ENCODE measurements at places on chromosomes 6 and 20.

- DNase-seq = no peak
Observed at GRCh38 chr6:7784248-7784647, 58.3 kb downstream of the BMP6 start.

DNA sequence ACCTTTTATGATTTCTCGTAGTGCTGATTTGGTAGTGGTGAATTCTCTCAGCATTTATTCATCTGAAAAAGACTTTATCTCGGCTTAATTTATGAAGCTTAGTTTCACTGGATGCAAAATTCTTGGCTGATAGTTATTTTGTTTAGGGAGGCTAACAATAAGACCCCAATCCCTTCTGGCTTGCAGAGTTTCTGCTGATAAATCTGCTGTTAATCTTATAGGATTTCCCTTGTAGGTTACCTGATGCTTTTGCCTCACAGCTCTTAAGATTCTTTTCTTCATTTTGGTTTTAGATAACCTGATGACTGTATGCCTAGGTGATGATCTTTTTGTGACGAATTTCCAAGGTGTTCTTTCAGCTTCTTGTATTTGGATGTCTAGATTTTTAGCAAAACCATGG is 388.7 kb downstream of the UTRN start:
- no peak for DNase-seq

DNA sequence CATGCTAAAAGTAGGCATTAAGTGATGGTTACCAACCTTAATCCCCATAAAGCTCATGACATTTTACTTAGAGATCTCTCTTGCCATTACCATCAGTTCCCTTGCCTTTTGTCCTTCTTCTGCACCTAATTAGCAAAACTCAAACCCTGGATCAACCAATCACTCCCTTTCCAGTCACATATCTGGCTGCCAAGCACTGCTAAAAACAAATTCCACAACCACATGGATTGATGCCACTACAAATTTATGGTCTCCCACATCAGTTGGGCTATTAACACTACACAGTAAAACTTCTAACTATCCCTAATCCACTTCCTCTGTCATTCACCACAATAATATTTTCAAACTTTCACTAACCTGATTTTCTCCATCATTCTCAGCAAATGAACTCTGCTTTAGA is 54.3 kb upstream of the RNF146 start:
- DNase-seq = no peak

GRCh38 chr20:62707276-62707920 is 1.2 kb upstream of the NTSR1 start:
- DNase-seq = no peak

DNA sequence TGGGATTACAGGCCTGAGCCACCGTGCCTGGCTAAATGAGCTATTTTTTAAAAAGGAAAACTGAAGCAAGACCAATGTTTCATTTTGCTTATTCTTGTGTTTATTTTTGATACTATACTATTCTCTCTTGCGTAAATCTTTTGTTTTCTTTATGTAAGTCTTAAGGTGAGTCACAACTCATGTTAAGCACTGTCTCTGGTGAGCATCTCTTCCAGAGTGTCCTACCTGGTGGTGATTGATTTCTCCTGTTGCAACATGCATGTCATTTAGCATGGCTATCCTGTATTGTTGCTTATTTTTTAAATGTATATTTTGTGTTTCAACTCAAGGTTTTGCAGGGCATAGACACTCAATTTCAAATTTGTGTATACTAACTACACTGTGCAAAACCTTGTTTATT is 336.0 kb downstream of the RFPL4B start:
- DNase-seq = no peak

DNA sequence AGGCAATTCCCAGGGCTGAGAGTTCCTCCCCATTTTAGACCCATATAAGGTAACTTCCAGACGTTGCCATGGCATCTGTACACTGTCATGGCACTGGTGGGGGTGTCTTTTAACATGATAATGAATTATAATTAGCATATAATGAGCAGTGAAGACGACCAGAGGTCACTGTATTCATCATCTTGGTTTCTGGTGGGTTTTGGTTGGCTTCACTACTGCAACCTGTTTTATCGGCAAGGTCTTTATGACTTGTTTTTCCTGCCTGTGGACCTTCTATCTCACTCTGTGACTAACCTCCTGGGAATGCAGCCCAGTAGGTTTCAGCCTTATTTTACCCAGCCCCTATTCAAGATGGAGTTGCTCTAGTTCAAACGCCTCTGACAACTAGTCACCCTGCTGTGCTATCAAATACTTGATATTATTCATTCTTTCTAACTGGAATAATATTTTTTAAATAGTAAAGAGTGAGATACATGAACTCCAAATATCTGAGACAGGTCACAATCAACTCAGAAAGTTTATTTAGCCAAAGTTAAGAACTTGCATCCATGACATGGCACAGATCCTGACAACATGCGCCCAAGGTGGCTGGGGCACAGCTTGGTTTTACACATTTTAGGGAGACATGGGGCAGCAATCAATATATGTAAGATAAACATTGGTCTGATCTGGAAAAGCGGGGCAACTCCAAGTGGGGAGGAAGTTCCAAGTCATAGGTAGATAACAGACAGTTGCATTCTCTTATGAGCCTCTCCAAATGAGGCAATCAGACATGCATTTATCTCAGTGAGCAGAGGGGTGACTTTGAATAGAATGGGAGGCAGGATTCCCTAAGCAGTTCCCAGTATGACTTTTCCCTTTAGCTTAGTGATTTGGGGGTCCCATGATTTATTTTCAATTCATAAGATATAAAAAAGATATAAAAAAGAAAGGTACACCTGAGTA is 1.2 kb upstream of the UFL1 start:
- DNase-seq = no peak

DNA sequence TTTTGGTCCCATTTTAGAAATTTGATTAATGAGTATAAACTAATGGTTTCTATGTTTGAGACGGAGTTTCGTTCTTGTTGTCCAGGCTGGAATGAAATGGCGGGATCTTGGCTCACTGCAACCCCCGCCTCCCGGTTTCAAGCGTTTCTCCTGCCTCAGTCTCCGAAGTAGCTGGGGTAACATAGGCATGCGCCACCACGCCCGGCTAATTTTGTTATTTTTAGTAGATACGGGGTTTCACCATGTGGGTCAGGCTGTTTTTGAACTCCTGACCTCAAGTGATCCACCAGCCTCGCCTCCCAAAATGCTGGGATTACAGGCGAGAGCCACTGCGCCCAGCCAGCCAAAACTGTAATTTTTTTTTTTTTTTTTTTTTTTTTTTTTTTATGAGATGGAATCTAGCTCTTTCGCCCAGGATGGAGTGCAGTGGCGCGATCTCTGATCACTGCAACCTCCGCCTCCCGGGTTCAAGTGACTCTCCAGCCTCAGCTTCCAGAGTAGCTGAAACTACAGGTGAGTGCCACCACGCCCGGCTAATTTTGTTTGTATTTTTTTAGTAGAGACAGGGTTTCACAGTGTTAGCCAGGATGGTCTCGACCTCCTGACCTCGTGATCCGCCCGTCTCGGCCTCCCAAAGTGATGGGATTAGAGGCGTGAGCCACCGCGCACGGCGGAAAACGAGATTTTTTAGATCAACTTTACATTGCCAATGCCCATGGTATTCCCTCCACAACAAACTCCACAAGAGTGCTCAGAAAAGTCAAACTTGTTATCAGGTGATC is 127.8 kb downstream of the HFE start:
- no peak for DNase-seq

DNA sequence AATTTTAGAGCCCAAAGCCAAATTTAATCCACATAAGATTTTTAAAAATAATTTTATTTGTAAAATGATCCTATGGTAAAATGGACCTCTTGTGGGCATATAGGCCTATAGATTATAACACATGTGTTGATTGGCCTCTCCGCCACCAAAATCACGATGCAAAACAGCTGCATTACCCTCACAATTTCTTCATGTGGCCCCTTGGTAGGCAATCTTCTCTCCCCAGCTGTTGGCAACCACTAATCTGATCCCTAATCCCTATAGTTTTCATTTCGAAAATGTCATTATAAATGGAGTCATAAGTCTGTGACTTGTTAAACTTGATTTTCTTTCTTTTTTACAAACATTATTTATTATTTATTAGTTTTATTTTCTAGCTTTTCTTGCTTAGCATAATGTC is 263.9 kb upstream of the SULF2 start:
- DNase-seq = no peak

DNA sequence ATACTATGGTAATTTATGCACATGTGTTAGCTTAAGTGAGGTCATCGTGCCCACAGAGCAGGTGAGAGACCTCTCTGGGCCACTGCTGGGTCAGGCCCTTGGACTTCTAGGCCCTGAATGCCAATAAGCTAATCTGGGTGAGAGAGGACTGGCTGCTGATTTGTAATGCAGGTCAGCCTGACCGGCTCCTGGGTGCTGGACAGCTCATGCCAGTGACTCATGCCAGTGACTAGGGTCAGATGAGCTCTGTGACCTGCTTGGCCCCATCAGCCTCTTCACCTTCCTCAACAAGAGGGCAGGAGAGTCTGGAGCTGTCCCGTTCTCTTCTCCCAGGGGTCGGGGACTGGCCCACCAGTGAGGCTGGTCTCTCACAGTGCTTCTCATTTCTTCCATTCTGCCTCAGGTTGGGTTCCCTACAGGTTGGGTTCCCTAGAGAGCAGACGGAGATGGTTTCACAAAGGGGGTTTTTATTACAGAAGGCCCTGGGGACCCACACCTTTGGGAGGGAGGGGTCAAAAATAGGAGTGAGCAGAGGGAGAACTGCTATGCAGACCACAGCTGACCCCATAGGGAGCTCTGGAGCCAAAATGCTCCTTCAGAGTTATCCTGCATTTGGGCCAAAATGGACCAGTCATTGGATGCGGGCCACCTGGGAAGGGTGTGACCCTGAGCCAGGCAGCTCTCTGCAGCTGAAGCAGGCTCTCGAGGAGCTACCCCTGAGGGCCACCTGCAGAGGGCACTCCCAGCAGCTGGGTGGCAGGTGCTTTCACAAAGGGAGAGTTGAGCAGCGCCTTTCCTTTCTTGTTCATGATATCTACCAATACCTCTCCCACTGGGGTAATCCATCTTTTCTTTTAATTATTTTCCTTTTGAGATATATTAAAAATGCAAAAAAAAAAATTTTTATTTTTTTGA is 2.2 kb upstream of the OXT start:
- DNase-seq = no peak

All from heart left ventricle (tissue), 16 donors.